ENCODE measurements at places on chromosomes 5 and 9.

GRCh38 chr9:81984928-81985327 is 3.6 kb upstream of the SPATA31D1 start:
- DNase-seq, result no peak

- DNase-seq, result no peak
Observed at GRCh38 chr9:129606161-129607026, 14.5 kb downstream of the C9orf50 start.

GRCh38 chr5:87113861-87114260 is 153.8 kb upstream of the RASA1 start:
- DNase-seq, result no peak

- no peak for DNase-seq
Observed at GRCh38 chr5:4191703-4192102, 596.1 kb downstream of the IRX1 start.

DNA sequence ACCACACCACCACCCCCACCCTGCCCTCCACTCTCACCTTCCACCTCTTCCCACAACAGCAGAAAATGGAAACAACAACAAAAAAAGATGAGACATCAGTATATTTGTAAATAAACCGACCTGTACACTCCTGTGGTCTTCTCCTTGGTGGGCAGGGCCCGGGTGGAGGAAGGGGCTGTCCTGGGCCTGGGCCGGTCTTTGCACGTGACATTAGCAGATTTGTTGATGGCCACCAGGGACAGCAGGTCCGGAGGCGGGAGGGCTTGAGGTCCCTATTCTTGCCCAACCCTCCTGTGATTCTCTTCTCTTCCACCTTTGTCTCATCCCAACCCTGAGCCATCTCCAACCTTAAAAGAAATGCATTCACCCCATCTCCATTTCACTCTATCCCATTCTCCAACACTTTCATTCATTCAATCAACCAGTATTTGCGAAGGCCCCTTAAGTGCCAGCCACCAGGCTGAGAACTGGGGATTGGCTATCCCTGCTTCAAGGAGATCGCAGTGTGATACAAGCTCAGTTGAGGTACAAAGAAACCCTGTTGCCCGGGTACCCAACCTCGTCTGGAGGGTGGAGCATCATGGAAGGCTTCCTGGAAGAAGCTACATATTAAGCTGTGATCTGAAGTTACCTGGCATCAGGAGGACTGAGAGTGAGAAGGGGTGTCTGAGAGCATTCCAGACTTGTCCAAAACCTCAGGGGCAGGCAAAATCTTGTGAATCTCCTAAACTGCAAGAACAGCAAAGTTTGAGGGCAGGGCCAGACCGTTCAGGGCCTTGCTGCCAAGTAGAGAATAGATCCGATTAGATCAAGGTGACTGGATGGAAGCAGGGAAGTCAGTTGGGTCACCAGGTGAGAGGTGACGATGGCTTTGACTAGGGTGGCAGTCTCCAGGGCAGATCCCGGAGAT is 87.4 kb downstream of the LMX1B start:
- no peak for DNase-seq

DNA sequence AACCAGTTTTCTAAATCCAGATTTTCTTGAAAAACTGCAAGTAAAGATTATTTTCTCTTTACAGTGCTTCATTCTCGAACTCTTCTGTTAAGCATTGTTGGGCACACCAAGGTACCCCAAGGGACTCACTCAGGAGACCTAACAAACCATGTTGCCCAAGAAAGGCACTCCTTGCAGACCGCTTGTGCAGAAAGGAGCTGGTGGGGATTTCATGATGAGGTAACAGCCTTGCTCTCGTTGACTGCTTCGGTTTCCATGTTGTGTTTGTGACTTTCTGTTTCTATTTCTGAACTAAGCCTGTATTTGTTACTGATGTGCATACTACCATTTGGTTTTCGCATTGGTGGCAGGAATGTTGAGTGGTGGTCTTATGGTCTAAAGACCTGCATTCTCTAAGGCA is 266.6 kb upstream of the DAP start:
- no peak for DNase-seq

DNA sequence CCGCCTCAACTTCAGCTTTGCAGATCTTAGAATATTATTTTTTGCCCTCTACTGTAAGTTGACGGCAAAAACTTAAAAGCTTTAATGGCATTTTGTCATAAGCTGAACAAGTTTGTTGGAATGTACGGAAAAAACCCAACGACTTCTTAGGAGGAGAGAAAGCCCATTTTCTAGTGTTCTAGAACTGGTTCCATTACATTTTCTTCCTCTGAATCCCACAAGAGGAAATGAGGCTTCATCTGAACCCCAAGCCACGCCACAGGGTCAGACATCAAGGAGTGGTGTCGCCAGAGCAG is 113.7 kb downstream of the LHFPL2 start:
- DNase-seq, result no peak

GRCh38 chr9:15834541-15834940 is 281.7 kb downstream of the CCDC171 start:
- DNase-seq, result no peak

DNA sequence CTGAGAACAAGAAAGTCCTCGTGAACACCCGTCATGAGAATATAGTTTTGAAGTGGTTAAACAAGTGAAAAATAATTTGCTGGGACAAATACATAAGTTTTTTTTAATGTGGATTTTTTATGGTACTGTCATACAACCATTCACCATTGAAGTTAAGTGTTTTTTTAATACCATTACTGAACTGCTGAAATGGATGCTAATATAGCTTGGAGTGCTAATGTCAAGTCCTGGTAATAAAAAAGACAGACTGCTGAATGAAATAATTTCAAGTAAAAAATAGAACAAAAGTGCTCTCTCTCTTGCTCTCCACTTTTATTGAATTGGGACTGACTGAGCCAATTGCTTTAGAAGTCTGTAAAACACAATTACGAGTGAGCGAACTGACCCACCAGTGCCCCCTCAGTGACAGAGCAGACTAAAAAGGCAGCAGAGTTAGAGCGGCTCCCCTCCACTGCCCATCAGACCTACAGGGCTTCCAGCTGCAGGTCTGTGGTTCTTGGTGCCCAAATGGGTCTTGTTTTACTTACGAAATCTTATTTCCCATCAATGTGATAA is 442.5 kb downstream of the BNC2 start:
- DNase-seq, result no peak
